Chondrocyte (in vitro differentiated cells): ENCODE measurements at places on chromosomes 5 and 9.

- no peak for DNase-seq
Observed at GRCh38 chr9:115142517-115143270, 24.7 kb upstream of the TNC start.

DNA sequence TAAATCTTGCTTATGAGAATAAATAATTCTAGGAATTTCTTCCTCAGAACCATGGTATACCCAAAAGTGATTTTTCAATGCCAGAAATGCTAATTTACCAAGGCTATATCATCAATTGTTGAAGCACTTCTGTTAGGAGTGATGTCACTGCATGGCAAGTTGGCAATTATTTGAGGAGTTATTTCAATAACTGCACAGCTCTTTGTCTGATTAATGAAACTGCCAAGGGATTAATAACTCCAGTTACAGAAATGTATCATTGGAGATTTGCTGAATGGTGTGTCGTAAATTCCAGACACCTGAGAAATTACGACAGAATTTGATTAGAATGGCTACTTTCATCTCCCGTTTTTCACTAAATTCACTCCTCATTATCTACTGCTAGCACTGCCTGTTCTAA is 182.6 kb upstream of the TYRP1 start:
- DNase-seq = no peak

DNA sequence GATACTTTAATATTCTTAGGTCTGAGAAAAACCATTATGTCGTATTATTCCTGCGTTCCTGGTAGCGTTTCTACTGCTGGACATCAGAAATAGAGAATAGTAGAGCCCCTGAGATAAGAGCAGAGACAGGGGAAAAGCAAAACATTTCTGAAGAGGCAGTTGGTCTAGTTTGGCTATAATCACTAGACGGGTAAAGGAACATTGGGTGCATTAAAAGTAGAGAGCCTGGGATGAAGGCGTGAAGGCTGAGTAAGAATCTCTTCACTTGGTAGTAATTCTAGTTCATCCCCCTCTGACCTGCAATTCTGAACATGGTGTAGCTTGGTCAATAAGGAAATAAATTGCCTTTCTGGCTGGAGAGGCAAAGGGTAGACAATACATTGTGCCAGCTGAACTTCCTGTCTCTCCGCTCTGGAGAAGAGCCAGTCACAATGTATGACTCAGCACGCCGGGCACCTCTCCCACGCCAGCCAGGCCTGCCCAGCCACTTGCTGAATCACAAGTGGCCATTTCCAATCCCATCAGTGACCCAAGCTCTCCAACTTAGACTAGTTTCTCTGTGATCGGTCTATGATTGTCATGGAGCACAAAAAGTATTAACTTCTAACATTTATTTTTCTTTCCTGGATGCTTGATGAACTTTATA is 75.4 kb downstream of the STK32A start:
- no peak for DNase-seq

DNA sequence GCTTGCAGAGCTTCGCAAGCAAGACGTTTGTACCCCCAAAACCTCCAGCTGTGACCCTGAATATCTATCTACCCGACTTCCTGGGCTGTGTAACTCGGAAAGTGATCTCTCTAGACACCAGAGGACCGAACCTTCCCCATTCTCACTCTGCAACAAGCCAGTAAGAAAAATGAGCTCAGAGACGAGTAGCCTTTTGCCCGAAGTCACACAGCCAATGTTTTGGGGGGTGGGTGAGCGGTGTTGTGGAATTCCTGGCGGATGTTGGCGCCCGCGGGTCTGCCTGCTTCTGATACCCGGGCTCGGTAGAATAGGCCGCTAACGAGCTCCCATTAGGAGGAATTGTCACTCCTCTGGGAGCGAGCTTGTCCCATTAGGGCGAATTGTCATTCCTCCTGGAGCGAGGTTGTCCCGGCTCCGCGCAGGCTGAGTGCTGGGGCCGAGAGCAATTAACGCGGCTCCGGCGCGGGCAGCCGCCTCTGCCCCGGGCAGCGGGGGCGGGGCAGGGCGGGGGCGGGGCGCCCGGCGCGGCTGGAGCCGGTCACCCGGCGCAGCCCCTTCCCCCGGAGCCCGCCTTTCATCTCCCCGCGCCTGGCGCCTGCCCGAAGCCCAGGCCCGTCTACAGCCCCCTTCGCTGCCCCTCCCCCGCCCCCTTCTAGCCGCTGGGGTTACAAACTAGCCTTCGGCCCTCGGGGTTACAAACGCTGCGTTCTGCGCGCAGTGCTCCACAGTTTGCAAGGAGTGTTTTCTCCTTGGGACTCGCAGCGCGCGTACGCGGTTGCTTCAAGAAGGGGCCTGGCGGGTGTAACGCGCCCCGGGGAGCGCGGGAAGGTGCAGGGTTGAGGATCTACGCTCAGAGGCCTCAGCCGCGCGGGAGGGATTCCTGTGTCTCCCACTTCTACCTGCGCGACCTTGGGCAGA is 3.5 kb upstream of the MSX2 start:
- DNase-seq = no peak

DNA sequence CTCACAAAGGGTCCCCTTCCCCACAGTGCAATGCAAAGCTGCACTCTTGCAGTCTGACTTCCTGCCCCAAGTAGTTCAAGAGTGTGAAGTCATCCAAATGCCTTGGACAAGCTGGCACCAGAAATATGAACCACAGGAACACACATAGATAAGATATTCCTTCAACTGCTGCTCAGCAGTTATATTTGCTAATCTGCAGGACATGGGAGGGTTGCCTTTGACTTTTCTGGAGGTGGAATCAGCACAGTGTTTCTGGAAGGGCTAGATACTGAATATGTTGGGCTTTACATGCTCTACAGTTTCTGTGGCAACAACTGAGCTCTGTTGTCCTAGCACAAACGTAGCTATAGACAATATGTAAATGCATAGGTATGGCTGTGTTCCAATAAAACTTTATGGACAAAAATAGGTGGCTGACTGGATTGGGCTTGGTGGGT is 96.7 kb upstream of the PCA3 start:
- no peak for DNase-seq

DNA sequence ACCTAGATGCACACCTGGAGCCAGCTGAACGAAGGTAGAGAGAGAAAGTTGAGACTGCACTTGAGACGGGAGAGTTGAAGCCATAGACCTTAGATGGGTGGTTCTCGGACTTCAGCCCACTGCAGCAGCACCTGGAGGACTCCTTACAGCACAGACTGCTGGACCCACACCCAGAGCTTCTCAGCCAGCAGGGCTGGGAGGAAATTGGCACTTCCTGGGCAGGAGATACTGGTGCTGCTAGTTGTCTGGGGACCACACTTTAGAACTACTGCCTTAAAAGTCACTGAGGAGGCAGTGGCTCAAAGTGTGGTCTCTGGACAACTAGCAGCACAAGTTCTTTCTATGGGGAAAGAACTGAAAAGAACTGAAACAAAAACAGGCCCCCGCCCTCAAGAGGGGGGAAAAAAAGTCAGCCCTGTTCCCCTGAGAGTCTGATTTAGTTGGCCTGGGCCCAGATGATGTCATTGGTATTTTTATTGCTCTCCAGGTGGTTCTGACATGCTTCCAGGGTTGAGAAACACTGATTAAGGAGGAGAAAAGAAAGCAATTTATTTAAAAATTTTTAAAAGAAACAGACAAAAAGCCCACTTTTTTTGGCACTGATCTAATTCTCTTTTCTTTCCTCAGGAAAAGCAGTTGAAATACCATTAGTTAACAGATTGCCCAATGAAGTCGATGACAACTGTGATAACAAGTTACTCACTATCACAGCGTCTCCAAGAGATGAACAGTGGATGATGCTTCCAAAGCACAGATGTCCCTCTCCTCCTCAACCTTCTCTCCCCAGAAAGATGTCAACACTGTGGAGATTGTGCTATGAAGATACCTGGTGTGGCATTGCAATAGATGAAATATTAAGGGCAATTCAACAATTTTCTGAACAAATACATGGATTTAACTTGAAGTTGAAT is 73.6 kb upstream of the ADAMTS16 start:
- DNase-seq = no peak

DNA sequence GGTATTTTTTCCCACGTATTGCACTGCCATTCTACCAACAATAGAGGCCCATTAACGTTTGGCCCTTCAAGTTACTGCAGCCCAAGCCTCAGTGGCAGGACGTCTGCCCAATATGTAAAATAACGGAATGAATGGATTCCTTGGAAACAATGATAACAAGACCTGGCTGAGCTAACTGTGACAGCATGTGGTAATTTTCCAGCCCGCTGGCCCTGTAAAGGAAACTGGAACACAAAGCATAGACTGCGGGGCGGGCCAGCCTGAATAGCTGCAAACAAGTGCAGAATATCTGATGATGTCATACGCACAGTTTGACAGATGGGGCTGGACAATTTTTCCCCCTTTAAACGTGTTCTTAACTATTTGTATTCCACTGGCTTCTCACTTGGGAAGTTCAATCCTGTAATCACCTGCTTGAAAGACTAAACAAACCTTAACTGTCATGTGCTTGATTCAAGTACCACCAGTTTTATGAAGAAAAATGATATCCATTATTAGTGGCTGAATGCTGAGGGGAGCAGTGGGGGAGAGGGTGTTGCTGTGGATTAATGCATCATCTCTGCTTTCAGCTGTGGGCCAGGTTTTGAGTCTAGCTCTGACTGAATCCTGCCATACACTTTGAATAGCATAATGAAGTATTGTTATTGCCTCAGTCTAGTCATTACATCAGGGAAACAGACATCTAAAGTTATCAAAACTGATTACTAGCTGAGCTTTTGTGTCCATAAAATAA is 323.9 kb downstream of the TMEM161B start:
- DNase-seq = no peak
